ENCODE measurements at places on chromosomes 4 and X. TPM values are rescaled to one million over a fixed set of nuclear protein-coding genes. Genes with fewer than 3 reads are reported as not detected.

NXF2B gene
- not detected for total RNA-seq

SSX4B gene
- not detected for total RNA-seq

STK32B gene
- total RNA-seq: not detected

DNA sequence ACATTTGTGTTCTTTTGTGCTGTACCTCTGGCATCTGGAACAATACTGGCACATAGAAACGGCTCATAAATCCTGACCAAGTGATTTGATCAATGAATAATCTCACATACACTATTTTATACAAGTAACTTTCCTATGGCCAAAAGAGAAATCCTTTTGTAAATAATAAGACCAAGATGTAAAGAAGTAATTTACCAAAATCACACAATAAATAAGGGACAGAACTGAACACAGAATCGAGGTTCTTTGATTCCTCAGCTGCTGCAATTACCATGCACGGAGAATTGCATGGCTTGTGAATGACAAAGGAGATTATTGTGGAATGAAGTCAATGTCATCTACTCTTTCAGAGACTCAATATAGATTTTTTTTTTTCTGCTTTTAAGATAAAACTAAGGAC, 576.8 kb upstream of the SMIM31 start:
- no peaks in the 10 kb centered on the region for H3K36me3 ChIP-seq
- no peak for DNase-seq
- H3K4me3 ChIP-seq: no peak overlapping the region
- H3K27me3 ChIP-seq: no peaks in the 10 kb centered on the region
- H3K27ac ChIP-seq: no peak overlapping the region

DNA sequence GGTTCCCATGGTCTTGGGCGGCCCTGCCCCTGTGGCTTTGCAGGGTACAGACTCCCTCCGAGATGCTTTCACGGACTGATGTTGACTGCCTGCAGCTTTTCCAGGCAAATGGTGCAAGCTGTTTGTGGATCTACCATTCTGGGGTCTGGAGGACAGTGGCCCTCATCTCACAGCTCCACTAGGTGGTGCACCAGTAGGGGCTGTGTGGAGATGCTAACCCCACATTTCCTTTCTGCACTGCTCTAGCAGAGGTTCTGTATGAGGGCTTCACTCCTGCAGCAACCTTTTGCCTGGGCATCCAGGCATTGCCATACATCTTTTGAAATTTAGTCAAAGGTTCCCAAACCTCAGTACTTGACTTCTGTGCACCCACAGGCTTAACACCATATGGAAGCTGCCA, 176.1 kb downstream of the DCAF12L1 start:
- no peak for DNase-seq
- H3K27ac ChIP-seq: no peak overlapping the region
- H3K4me1 ChIP-seq: no peaks in the 10 kb centered on the region
- H3K36me3 ChIP-seq: no peaks in the 10 kb centered on the region
- no peak overlapping the region for H3K4me3 ChIP-seq

- no peaks in the 10 kb centered on the region for H3K27me3 ChIP-seq
- DNase-seq: no peak
Measured at GRCh38 chr4:121822047-121822446, 1.6 kb downstream of the CCNA2 start.

GRCh38 chrX:132118358-132118757, 9.5 kb downstream of the FRMD7 start:
- no peak overlapping the region for H3K27ac ChIP-seq
- no peaks in the 10 kb centered on the region for H3K36me3 ChIP-seq
- peaks cover 47% of the 10 kb centered on the region for H3K27me3 ChIP-seq
